Psoas muscle (tissue), 8 donors: ENCODE measurements at places on chromosomes 3 and 15. TPM values are rescaled to one million over a fixed set of nuclear protein-coding genes. Genes with fewer than 3 reads are reported as not detected.

DNA sequence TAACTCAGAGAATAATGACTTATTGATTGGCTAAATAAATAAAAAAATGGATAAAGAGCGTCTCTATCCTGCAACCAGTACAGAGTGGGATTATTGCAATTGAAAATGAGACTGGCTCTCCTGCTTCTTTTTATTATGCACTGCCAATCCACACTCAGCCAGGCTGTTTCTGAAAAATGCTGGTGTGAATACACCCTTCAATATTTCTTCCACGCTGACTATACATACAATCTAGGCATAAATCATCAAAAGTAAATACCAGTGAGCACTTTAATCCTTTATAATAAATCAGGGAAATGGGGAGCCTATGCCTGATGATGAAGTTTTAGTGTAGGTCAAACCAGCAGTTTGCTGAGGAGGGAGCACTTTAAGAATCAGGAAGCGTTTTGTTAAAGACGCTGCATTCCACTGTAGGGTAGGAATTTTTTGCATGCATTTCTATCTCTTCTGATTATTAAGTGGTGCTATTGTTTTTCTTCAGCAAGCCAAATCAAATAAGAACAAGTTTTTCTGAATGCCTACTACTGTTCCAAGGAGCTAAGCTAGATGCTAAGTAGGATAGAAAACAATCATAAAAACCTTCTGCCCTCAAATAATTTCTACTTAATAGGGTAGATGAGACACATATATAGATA lies 781.5 kb downstream of the TBL1XR1 start:
- no peak for DNase-seq

FSIP1 gene
- 0.07 TPM for polyA plus RNA-seq

GRCh38 chr15:32746116-32746857 lies 28.5 kb downstream of the GREM1 start:
- DNase-seq: no peak

DNA sequence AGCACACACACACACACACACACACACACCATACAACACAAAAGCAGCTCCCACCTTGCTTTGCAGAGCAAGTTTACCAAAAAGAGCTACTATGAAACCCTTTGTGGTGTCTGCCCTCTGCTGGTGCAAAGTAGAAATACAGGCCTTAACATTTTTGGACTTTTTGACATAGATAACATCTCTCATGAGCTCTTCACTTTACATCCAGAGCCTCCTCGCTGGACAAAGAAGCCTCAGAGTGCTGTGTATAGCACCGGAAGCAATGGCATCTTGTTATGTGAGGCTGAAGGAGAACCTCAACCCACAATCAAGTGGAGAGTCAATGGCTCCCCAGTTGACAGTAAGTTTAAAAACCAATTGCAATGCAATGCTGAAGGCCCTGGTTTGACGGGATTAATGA lies 157.9 kb downstream of the CHL1 start:
- DNase-seq: no peak

GRCh38 chr15:42352401-42352800 lies 6.9 kb upstream of the CAPN3 start:
- no peak for DNase-seq

DNA sequence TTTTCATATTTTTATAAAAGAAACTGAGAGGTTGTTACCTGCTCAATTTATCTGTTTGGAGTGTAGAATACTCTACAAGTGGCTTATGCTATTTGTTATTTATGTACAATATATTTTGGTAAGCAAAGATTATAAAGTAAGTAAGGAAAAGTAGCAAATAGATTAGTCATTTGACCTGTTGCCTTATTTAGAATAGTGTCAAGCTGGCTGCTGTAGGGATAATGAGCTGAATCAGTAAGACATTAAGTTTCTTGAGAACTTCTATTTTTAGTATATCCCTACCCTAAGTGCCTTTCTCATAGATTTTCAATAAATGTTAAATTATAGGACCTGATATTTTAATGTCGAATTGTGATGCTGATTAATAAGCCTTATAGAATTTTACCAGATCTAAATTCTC lies 37.2 kb downstream of the ECT2 start:
- no peak for DNase-seq

- DNase-seq: no peak
These were observed 9.5 kb downstream of the HMG20A start for GRCh38 chr15:77430213-77430612.

DNA sequence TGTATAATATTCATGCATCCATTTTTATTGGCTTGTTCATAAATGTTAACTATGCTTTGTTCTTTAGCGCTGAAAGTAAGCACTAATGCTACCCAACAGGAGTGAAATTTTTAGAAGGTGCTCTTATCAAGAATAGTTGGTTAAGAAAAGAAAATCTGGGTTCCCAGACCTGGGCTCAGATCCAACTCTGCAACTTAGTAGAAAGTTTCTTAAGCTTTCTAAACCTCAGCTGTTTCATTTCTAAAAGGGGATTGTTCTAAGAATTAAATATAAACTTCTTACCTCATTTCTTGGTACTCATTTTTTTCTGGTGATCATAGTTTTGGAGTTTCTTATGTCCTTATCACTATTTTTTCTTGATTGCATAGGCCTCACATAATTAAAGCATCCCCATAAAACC lies 12.1 kb downstream of the ARPP21 start:
- no peak for DNase-seq

DNA sequence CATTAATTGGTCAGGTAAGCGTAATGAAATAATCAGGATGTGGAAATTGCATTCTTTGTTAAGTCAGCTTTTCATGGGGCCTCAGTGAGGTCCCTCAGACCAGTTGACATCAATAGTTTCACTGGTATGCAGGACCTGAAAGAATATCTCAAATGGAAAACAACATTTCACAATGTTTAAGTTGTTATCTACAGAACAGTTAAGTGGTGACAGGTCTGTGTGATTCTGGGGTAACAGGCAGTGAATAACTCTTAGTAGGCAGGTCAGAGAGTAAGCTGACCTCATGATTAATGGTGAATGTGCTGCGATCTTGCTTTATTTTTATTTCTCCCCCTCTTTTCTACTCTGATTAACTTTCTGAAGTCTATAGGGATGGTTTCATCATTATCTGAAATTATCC lies 28.9 kb upstream of the ACP3 start:
- DNase-seq: no peak

GRCh38 chr15:95449230-95449628 lies 881.3 kb upstream of the NR2F2 start:
- DNase-seq: no peak

DNA sequence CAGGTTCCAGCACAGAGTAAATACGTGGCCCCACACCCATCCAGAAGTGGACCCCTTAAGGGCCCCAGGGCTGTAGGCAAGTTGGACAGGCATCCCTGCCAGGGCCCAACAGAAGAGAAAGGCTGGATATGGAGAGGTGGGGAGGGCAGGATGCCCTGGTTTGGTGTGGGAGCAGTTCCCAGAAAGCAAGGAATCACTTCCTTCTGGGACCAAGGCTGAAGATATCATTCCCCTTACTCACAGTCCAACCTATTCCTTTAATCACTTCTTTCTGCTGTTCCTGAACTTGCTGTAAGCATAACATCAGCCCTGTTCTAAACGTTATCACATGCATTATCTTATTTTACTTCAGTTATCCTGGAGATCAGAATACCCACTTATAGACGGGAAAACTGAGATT lies 6.1 kb upstream of the MESP2 start:
- no peak for DNase-seq

- DNase-seq: no peak
These were observed 488.4 kb downstream of the NR2F2 start for GRCh38 chr15:96818861-96819260.

SPINK8 gene
- polyA plus RNA-seq: not detected

MEGF11 gene
- polyA plus RNA-seq: not detected

DNA sequence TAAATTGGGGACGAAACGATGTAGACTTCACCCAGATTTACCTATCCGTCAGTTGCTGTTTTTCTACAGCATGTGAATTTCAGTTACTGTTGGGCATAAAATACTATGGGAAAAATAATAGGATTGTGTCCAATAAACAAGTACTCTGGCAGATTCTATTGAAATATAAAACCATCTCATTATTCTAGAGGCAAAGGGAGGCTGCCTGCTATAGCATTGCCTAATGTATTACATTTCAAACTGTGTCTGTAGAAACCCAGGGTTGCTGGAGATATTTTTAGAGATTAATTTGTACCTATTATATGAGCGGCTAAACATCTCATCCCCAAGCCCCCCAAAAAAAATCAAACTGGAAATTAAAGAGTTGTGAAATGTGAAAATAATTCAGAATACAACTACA lies 159.6 kb upstream of the IL12A start:
- no peak for DNase-seq

NAALADL2 gene
- 0.68 TPM for polyA plus RNA-seq

TMEM212 gene
- polyA plus RNA-seq: not detected

GRCh38 chr3:52154135-52155094 lies at the start of gene POC1A:
POC1A (minus strand) TSS chr3:52154423; CDS start chr3:52154372, 51 bp downstream.
- DNase-seq: peak; percentile 98

DNA sequence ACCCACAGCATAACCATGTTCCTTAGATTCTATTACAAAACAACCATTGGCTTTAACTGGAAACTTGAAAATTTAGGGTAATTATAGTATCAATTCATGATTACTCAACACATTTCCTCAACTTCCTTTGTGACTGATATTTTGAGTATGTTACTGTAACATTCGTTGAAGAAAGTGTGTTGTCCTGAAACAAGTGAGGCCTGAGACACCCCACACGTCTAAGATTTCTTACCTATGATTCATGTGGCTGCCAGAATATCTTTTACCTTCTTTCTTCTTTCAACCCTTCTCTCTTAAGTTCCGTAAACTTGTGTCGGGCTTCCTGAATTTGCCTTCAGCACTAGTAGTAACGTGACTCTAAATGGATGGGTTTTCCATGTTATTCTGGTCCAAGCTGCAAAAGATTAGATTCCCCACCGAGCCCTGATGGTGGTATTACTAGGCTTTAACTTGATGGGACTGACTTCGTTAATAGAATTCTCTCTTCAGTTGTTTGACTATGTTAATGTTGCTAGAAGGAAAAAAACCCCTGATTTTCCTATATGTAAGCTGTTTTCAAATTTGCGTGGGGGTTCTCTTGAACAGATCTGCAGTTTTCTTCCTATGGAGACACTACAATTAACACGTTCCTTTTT lies 296.0 kb upstream of the ICE2 start:
- no peak for DNase-seq

CIAO2A gene
- polyA plus RNA-seq: 73.5 TPM

SENP5 gene
- 9.3 TPM for polyA plus RNA-seq

- DNase-seq: peak; percentile 70
These were observed 44.8 kb downstream of the GATM start for GRCh38 chr15:45333550-45333949.

ZNF710 gene
- 1.9 TPM for polyA plus RNA-seq

DNA sequence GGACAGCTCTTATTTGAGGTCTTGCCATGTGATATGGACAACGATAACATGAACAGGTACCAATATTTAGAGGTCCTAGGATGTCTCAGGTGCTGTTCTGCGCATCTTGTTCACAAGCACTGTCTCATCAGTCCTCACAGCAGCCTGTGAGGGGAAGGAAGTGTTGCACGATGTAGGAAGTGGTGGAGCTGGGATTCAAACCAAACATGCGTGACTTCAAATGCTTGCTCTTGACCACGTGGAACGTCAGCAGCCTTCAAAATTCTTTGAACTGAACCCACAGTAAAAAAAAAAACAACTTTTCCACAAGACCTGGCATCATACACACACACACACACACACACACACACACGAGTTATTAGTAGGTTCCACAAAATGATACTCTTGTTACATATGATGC lies 153.4 kb upstream of the SMAD3 start:
- DNase-seq: no peak

DNA sequence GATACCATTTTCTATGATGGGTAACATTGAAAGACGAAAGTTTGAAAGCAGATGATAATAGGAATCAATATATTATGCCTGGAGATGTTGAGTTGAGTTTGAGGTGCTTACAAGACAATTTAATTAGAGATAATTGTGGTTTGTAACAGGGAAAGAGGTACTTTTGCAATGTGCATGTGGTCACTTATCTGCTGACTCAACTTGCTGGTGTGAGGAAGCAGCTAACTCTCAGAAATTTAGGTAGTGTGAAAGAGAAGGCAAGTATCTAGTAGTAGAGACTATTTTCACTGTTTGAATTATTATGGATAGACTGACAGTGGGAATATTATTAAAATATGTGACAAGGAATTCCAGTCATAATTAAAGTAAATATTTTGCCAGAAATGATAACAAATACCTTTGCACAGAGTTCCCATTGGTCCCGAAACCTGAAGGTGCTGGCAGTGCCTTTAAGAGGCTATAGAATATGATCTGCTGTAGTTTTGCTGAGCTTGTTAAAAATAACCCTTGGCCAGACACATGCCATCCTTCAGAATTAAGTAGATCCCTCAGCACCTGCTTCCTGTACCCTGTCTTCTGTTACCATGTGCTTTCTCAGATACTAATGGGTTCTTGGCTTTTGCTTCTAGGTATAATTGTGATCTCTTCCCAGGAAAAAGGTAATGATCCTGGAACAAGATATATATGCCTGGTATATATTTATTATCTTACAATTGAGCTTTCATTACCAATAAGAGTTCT lies 315.9 kb downstream of the BCHE start:
- no peak for DNase-seq

GOLGA8K gene
- 0.03 TPM for polyA plus RNA-seq

DNA sequence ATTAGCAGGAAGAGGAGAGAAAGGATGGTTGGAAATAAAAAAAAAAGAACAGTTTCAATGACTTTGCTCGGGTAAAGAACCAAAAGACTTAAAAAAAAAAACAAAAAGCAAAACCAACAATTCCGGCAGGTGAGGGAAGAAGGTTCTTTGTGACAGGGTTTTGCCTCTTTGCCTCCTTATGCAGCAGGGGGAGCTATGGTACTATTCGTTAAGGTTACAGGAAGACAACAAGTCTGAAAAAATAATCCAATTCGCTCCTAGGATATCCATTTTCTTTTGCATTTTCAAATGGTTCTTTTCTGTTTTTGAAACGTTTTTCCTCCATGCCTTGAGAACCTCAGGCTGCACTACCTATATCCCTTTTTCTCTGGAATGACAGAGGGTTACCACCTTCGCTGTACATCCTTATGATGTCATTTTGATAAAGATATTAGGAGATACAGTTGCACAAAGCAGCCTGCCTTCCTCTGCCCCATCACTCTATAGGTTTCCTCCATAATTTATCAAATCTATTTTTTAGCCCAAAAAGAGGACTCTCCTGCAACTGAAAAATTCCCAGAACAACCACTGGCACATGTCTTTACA lies 55.0 kb downstream of the CFAP20DC start:
- DNase-seq: no peak

- no peak for DNase-seq
These were observed 15.4 kb upstream of the RFC4 start for GRCh38 chr3:186821429-186822387.

DNA sequence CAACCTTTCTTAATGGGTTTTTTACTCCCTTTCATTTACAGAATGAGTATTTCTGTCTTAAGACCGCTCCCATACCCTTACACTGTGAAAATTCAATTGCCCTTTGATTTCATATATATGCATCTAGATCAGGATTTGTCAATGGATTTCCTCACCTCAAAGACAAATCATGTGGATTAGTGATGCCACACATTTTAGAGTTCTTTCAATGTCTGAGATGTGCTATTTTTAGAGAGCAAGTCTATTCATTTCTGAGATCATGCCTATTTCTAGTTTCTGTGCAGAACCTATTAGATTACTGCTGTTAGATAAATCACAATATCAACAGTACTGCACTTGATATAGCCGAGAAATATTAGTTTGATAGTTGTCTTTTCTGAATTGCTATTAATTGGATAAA lies 137.3 kb downstream of the GABRB3 start:
- no peak for DNase-seq

CCDC39 gene
- 0.03 TPM for polyA plus RNA-seq

GRCh38 chr15:87500240-87500639 lies 756.3 kb downstream of the NTRK3 start:
- no peak for DNase-seq

- DNase-seq: no peak
These were observed 12.5 kb downstream of the COPG1 start for GRCh38 chr3:129261894-129262293.

MUC20 gene
- polyA plus RNA-seq: 2.1 TPM
